ENCODE measurements at places on chromosomes 3 and 15.

DNA sequence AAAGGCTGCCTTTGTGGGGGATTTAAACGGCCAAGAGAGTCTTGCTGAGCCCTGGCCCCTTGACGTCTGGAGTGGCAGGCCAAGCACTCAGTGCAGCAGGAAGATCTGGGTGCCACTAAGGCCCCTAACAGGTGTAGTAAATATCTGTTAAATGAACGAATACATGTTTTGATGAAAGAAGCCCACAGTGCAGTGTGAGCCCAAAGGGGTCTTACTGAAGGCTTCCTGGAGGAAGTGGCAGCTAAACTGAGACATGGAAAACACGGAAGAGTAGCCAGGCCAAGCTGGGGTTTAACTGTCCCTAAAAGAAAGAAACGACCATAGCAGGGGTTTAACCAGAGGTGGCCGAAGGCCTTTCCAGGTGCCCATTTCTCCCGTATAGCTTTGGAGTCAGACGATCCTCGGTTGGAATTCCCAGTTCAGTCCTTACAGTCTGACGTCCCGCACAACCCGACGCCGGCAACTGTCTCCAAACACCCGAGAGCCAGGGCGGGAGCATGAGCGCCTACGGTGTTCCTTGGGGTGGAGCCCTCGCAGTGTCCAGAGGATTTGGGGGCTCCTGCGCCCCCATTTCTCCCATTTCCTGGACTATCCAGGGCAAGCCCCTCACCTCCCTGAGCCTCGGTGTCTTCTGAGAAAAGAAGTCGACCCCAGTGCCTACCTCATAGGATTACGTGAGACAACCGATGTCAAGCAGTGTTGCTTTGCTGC is 910 bp upstream of the ABHD6 start:
- DNase-seq = no peak

DNA sequence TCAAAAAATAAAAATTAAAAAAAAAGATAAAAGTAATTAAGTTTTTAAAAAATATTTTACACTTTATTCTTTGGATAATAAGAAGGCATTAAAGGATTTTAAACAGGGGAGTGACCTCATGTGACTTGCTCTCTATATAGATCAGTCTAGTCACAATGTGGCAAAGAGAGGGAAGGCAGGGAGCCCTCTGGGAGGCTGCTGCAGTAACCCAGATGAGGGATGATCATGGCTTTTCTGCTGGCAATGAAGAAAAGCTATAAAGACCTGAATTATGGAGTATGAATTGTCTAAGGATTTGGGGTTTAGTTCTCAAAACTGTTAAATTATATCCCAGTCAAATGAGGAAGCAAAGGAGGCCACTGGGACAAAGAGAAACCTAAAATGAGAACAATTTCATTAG is 58.1 kb downstream of the SUMF1 start:
- DNase-seq = no peak

- no peak for DNase-seq
Observed at GRCh38 chr3:159941038-159942000, 47.3 kb upstream of the IL12A start.

DNA sequence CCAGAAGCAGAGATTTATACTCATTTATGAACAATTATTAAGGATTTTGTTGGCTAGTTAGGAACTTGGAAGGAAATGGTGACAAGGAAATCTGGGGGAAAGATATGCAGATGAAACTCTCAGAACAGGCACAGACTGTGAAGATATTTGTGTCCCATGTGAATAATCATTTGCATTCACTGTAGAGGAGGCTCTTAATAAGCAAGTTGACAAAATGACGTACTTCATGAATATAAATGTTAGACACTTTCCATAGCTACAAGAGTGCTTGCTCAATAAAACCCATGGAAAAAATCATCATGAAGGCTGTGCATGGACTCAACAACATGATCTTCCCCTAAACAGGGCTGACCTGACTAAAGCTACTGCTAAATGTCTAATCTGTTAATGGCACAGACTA is 59.7 kb downstream of the MAP4 start:
- no peak for DNase-seq

DNA sequence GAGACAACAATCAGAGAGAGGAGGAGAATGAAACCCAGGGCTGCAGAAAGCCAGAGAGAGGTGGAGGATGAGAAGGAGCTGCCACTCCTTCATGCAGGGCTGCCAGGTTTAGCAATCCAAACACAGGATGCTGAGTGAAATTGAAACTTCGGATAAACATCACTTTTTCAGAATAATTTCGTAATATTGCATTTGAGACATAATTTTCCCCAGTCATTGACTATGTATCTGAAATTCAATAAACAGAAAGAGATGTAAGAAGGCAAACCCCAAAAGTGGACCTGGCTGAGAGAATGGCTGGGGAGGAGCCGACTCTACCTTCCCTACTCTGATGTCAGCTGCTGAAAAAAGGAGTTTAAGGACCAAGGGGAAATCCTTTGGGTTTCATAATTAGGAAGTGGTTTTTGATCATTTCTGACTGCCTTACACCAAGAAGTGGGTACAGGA is 33.8 kb downstream of the SLC9A9 start:
- DNase-seq = no peak

Measured in HS-27A (cell line).